ENCODE measurements at places on chromosomes 5 and 9.
A peak's percentile ranks its signal among the peaks of the same experiment; 100 is the strongest.

DNA sequence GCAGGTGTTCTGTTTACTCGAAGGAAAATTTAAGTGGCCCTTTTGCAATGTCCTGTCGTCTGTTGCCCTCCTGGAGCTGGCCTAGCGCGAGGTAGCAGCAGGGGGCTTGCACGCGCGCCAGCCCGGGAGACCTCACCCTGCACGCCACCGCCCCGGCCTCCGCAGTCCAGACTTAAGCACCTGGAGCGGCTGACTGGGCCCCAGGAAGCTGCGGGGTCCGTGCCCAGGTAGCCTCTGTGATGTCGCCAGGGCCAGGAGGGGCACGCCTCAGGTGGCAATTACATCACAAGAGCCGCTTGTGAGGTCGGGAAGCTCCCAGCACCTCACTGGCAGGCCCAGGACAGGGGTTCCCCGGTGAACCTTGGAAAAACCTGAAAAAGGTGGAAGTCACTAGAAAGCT lies at the start of gene SAXO1:
TSS of gene SAXO1 (minus strand) at position 195 of the 400 bp plus-strand sequence. CDS start 301 bp downstream, outside the sequence.
- DNase-seq = no peak

DNA sequence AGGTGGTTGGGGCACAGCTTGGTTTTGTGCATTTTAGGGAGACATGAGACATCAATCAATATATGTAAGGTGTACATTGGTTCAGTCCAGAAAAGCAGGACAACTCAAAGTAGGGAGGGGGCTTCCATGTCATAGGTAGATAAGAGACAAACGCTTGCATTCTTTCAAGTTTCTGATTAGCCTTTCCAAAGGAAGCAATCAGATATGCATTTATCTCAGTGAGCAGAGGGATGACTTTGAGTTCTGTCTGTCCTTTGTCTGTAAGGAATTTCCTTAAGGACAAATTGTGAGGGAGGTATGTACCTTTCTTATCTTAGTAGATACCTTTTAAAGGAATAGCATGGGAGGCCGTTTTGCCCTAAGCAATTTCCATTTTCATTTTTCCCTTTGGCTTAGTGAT lies 63.3 kb downstream of the COL15A1 start:
- DNase-seq = no peak

DNA sequence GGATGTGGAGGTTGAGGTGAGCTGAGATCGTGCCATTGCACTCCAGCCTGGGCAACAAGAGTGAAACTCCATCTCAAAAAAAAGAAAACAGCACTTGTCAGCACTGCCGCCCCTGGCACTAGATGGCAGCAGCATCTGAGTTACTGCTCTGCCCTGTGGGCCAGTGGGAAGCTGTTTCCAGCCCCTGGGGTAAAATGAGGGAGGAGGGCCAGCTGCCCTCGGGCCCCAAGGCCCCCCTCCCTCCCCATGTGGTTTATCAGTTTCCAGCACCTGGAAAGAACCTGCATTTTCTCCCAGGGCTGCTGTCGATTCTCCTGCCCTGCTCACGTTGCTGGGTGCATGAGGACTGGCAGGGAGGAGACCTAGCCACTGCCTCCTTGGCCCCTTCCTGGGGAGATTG lies 13.2 kb upstream of the CEL start:
- DNase-seq = no peak

- DNase-seq = peak; percentile 16
These were observed 3.5 kb downstream of the GZMK start for GRCh38 chr5:55027595-55027994.

- no peak for DNase-seq
These were observed 76.2 kb downstream of the NRG2 start for GRCh38 chr5:139966856-139967255.

GRCh38 chr5:91770400-91770799 lies 387.3 kb upstream of the ARRDC3 start:
- DNase-seq = no peak

DNA sequence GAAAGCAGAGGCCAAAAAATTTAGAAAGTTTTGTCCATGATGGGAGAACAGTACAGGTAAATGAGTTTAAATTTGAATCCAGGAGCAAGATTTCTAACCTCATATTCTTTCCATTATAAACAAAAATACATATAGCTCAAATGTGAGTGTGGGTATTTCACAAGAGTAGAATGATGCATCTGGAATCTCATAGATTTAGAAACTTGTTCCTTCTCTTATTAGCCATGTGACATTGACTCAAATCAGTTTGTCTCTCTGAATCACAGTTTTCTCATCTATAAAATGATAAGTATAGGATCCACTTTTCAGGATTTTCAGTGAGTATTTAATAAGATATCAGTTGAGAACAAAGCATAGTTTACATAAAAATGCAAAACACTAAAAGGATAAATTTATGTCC lies 436.3 kb upstream of the PAPPA start:
- DNase-seq = no peak

DNA sequence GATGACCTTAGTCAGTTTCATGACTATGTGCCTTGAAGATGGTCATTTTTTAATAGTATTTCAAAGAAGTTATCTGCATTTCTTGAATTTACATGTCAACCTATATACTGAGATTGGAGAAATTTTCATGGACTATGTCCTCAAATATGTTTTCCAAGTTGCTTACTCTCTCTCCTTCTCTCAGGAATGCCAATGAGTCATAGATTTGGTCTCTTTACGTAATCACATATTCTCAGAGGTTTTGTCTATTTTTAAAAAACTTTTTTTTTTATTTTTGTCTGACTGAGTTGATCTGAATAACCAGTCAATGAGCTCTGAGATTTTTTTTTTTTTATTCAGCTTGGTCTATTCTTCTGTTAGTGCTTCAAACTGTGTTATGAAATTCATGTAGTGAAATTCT lies 374.7 kb upstream of the GRIN3A start:
- DNase-seq = no peak

GRCh38 chr5:164741376-164741775 lies 1236.0 kb downstream of the MAT2B start:
- DNase-seq = no peak

DNA sequence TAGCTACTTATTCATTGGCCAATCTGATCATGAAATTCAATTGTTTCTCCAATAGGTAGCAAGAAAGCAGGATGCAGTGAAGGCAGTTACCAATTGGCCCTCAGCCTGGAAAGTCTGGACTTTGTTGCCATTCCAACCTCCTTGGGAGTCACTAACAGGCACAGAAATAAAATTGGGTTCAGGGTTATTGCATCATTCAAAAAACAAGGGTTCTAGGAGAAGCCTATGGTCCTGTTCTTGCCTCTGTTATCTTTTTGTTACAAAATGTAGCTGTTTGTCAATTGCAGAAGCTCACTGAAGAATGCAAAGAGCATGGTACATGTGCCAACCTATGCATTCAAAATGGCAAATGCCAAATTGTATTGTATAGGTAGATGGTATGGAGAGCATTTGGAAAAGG lies 51.0 kb upstream of the CCNG1 start:
- no peak for DNase-seq

DNA sequence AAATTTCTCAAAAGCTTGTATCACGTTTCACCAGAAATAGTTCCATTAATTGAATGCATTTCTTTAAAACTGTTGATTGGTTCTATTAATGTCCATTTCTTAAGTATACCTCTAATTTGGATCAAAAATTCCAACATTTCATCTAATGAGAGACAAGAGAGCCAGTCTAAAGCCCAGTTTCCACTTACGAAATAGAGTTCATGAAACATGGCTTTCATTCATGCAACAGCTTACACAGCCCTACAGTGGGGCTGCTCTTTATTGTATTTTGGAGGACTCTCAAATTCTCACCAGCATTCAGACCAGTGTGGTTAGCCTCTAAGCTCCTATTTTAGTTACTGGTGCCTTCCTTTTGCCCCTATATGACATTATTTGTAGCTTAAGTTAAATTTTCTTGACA lies 566.9 kb upstream of the RGMB start:
- no peak for DNase-seq

GRCh38 chr5:159854916-159855315 lies 61.4 kb upstream of the ADRA1B start:
- DNase-seq = no peak

DNA sequence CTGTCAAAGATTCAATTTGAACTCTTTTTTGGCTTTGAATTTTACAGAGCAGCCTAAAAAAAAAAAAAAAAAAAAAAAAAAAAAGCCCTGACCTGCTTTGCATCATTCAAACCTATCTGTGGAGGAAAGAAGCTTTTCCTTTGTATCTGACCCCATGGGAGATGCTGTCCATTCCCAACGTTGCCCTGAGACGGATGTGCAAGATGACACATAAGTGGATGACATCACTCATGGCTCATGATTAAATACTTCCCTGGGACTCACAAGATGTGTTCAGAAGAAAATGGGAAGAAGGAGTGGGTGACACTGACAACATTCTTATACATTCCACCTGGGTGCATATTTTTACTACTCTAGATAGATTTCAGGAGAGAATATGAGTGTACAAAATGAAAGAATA lies 245.7 kb upstream of the ELAVL2 start:
- no peak for DNase-seq

DNA sequence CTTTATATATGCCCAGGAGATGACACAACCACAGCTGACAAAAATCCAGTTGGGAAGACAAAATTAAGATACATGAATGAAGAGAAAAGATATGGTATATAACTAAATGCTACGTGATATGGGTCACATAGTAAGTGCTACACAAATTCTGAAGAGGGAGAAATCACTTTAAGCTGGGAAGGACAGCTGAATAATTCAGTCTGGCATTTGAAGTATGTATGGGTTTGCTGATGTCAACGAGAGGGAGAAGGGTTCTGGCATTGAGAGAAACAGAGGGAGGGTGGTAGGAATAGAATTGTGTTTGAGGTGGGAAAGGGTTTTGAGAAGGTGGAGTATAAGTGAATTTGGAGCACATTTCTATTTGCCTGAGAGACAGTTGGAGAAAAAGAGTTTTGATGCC lies 6.7 kb upstream of the SLIT3 start:
- DNase-seq = no peak

DNA sequence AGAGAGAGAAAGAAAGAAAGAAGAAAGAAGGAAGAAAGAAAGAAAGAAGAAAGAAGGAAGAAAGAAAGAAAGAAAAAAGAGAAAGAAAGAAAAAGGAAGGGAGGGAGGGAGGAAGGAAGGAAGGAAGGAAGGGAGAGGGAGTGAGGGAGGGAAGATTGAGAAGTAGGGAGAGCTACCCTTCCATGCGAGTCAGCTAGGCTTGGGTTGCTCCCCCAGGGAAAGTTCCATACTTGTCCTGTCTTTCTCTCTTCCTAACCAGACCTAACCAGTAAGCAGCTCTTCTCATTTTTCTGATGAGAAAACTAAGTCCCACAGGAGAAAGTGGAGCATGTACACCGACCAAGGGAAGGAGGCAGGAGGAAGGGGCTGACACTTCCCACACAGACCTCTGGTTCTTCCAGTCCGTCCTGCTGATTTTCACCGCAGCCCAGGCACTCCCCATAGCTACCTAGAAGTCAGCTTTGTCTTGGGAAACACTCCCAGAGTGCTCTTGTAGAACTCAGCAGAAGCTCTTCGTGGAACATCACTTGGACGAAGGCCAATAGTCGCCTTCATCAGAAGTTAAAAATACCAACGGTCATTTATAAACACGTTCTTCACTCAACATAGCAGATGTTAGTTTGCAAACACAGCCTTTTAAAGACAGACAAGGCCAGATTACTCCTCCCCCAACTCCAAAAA lies 29.0 kb upstream of the ENTREP1 start:
- DNase-seq = no peak

DNA sequence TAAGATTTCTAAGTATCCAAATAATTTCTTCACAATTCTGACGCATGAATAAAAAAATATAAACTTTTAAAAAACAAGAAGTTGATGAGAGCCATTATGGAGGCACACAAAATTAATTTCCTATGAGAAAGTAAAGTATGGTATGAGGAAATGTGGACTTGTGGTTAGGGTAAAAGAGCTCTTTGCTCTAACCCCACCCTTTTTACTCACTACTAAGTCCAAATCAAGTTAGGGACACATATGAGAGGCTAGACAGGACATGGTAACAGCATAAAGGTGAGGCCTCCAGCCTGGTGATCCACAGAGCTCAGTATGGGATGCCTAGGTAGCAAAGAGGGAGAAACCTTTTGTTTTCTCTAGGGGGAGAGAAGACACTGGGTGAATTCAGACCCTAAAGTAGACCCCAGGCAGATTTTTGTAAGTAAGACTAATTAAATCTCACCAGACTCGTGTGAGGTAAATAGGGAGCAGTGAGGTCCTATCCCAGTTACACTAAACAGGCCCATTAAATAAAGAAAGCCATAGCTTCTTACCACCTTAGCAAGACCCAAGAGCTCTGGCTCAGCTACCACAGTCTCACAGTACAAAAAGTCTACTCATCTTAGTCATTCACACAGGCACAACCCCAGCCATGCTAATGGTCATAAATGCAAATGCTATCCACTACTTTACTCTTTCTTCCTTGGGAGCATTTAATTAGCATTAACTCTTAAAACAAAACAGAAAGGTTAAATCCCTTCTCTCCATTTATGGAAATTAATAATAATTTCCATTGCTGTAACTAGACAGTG lies 42.6 kb downstream of the MLLT3 start:
- DNase-seq = no peak

DNA sequence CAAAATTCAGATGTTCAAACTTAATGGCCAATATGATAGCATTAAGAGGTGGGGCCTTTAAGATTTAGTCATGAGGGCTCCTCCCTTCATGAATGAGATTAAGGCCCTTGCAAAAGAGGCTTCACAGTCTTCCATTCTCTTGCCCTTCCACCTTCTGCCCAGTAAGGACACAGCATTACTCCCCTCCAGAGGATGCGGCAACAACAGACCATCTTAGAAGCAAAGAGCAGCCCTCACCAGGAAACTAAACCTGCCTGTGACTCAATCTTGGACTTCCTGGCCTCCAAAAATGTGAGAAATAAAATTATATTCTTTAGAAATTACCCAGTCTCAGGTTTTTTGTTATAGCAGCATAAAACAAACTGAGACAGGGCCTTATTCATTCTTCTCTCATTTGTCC lies 8.2 kb downstream of the AP3B1 start:
- DNase-seq = no peak

- no peak for DNase-seq
These were observed 52.6 kb upstream of the FANCC start for GRCh38 chr9:95370064-95370463.
